H4 (cell line): ENCODE measurements at places on chromosomes 11 and 22. TPM values are rescaled to one million over a fixed set of nuclear protein-coding genes. Genes with fewer than 3 reads are reported as not detected.
A peak's percentile ranks its signal among the peaks of the same experiment; 100 is the strongest.

- DNase-seq = no peak
These were observed 9.9 kb upstream of the CELSR1 start for GRCh38 chr22:46547179-46547882.

- DNase-seq = no peak
These were observed 188.1 kb upstream of the PDGFD start for GRCh38 chr11:104352036-104352435.

- DNase-seq = no peak
These were observed 15.1 kb upstream of the CD3E start for GRCh38 chr11:118289401-118289800.

DNA sequence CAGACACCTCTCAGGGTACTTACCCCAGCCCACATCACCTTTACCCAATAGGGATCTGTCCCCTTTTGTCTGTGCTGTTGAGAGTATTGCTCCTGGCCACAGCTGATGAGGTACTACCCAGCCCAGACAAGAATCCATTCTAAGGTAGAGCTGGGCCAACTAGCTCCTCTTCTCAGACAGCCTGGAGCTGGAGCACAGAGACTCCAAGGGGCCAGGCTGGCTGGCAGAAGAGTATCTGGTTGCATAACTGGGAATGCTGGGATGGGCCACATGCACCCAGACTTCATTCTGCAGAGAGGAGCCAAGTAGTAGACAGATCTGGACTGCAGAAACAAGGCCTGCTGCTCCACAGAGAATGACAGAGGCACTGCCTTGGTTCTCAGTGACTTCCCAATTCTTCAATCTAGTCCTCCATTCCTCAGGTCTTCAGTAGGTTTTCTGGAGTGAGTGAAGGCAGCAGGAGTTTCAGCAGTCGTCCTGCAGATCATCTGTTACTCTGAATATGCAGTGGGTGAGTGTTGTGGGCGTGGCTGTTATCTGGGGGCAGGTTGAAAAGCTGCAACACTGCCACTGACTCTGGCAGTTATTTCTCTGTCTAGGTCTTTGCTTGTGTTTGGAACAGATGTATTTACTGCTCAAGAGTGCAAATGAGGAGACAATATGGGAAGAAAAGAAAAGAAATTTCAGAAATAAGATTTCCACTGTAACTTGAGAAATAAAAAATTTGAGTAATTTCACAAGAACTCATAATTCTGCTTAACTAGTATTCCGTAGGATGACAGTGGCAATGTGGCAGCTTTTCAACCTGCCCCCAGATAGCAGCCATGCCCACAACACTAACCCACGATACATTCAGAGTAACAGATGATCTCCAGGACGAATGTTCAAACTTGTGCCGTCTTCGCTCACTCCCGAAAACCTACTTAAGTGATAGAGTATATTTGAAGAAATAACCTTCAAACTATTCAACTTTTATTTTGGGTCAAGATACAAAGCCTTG lies 34.9 kb downstream of the MAPK1 start:
- DNase-seq = no peak

GRCh38 chr22:44670220-44670988 lies 31.6 kb upstream of the PRR5 start:
- no peak for DNase-seq

- no peak for DNase-seq
These were observed 2.6 kb downstream of the CD44 start for GRCh38 chr11:35141571-35141971.

GRCh38 chr11:2928605-2929530 lies at the start of gene PHLDA2:
TSS of gene PHLDA2 (minus strand) at chr11:2929420. CDS start at chr11:2929364, 56 bp downstream.
- DNase-seq = peak; percentile 79

DNA sequence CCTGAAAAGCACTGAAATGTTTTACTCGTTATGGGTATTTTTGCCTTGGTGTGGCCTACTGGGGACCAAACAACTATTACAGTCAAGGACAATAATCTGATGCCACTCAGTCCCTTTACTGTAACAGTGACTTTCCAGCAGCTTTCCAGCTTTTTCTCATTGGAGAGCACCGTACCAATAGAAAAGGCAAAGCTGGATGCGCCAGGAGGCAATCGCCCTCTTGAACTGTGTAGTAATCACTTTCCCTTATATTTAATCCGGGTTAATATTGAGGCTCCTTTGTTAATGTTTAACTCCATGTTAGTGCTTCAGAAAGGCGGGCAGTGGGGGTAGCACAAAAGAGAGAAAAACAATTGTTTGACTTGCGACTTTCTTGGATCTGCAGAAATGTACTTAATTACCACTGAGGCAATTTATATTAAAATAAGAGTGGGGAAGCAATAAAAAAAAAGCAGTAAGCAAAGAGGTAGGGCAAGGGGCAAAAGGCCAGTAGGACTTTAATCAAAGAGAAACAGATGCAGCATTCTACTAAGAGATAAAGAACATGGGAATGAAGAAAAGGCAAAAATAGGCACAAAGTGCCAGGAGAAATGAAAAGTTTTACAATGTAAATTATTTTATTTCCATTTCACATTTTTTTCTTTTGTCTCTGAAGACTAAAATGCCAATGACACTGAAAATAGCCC lies 81.6 kb downstream of the LRRC4C start:
- DNase-seq = no peak

DNA sequence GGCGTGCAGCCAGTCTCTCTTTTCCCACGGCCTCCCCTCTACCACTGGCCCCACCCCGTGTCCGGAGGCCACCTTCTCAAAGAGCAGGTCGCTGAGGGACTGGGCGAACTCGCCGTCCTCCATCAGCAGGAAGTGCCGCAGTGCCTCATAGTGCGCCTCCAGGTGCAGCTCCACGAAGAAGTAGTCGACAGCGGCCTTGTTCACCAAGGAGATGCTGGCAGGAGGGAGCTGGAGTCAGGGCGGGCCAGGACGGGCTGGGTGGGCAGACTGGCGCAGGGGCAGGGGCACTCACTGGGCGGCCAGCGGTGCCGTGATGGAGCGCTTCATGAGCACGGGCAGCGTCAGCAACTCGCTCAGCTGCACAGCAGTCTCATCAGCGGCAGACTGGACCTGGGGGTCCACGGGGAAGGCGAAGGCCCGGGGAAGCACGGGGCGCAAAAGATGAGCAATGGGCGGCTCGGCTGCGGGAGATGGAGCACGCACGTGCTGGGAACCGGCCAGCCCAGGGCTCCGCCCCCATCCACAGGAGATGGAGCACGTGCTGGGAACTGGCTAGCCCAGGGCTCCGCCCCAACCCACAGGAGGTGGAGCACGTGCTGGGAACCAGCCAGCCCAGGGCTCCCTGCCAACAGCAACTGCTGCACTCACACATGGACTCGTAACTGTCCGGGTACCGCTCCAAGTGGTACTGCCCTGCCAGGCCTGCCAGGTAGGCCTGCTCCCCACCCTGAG lies 18.4 kb downstream of the SELENOO start:
- DNase-seq = peak; percentile 47

DNA sequence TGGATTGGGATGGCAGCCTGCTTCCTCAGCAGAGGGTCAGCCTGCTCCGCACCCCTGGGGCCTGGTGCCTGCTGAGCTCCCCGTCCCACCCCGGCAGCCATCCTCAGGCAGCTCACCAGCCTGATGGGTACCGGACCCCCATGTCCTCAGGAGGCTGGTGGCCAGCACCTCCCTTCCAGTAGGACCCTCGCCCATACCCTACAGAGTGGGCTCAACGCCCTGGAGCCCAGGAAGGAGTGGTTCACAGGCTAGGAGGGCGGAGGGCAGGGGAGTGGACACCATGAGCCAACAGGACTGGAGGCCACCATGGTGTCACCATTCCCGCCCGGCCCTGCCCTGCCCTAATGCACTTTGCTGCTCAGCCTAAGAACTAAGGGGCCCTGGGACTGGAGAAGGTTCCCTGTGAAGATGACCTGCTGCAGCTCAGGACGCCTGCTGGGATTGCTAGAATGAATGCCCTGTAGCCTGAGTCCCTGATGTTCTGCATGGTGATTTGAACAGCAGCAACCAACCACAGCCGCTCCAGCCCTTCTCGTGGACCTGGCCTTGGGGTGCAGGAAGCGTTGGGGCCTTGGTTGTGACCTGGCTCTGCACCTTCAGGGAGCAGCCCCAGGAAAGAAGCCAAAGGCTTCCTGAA lies 1080.8 kb downstream of the BRD1 start:
- peak; percentile 1 for DNase-seq

DNA sequence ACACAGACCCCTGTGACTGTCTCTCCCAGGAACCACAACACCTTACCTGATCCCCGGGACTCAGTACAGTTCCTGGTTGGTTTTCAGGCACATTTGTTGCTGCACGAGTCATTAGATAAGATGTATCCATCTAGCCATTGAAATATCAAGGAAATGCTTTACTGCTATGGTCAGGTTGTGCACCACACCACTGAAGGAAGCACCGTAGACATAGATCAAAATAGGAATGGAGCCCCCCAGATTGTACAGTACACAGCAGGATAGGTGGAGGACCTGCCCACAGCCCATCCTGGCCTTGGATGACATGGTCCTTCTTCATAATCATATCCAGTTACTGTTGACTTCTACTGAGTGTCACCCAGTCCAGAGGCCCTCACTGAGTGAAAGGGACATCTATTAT lies 85.9 kb upstream of the LDLRAD3 start:
- DNase-seq = no peak

DNA sequence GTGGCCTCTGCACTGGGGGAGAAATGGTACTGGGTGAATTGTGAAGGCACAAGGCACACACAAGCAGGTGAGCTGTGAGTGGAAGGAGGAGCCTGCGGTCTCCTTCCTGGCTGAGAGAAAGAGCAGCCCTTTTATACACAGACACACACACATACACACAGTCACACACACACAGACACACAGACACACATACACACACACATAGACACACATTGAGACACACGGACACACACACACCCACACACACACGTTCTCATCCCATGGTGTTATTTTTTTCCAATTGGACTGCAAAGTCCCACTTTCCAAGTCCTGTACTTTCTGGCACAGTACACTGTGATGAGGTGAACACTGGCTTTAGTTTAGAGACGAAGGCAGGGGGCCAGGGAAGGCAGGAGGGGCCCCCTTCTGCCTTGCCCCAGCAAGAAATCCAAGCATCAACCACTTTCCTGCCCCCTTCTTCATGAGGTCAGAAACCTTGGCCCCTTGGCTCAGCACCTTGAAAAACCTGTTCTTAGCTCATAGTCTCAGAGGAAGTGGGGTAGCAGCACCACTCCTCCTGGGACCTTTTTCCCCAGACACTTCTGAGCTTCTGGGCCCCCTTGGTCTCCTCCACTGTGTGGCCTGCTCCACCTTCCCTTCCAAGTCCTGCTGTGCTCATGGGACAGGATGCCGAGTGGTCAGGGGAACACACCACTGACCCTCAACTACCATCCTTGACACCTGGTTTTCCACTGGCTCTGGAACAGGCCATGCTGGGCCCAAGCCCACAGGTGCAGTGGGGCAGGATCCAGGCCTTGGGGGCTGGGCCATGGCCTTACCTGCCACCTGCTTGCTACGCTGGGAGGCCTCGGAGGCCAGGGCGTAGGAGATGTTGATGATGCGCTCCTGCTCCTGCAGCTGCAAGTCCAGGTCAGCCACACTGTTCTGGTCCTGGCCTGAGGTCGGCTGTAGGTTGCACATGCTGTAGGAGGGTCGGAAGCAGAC lies 43.8 kb downstream of the C11orf58 start:
- no peak for DNase-seq

DNA sequence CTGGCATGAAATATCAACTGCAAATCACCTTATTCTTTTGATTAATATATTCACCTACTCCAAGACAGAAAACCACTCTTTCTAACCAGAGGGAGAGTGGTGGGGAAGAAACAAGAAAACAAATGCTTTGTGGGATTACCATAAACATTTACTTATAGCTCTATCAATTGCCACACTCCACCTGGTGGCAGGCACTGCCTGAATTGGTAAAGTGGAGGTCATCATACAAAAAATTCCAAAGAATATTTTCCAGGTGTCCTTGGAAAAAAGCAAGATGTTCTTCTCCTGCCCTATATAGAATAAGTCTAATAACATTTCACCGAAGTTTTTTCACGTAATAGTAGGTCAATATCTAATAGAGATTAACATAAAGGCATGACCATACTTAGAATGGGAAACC lies 45.3 kb downstream of the PHF21A start:
- DNase-seq = no peak

PGA4 gene
- not detected in 2 replicates for total RNA-seq

LIPT2 gene
- total RNA-seq = 8.7 and 10.3 TPM in 2 replicates

TECTA gene
- total RNA-seq = 0.04 and 0.06 TPM in 2 replicates

CASP4 gene
- 264 and 319 TPM in 2 replicates for total RNA-seq

TMEM191B gene
- not detected in 2 replicates for total RNA-seq

OR5B21 gene
- not detected in 2 replicates for total RNA-seq

SLC22A6 gene
- not detected in 2 replicates for total RNA-seq

NRIP3 gene
- total RNA-seq = 26.9 and 28.7 TPM in 2 replicates

BCL2L13 gene
- total RNA-seq = 47.0 and 51.1 TPM in 2 replicates
